Thoracic aorta (tissue), 2 donors: ENCODE measurements at places on chromosomes 2 and 18.

GRCh38 chr18:35432565-35433001, 55.4 kb upstream of the ZNF396 start:
- DNase-seq = no peak

DNA sequence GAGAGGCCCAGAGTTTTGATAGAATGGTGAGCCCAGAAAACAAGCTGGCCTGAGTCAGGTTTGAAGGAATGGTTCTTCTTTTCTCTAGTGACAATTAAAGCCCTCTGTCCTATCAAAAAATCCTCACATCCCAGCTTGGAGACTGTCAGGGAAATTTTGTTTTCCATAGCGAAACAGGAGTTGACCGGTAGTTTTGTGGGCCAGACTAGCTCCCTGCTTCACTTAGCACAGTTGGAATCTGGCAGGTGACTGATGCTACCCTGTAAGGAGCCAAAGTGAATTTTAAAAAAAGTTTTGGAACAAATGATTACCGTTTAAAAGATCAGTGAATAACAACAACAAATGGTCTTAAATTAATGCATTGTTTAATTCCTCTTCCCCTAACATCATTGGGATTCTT, 6.7 kb downstream of the NAB1 start:
- no peak for DNase-seq

- DNase-seq = no peak
These were observed 177.6 kb downstream of the BABAM2 start for GRCh38 chr2:28068088-28068487.

DNA sequence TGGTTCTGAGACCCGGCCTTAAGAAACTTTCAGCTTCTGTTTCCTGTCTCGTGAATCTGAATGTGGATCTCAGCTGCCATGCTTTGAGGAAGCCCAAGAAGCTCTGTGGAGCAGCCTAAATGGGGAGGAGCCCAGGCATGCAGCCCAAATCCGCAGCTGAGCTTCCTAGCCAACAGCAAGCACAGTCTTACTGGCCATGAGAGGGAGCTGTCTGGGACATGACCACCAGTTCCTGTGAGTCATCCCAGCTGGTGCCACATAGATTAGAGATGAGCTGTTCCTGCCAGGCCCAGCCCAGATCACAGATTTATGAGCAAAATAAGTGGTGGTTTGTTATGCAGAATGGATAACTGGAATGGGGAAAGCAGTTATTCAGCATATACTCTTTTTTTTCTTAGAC, 224.4 kb upstream of the APCDD1 start:
- DNase-seq = no peak

GRCh38 chr18:2459886-2460285, 111.4 kb downstream of the METTL4 start:
- no peak for DNase-seq

- no peak for DNase-seq
These were observed 37.8 kb upstream of the TMEM18 start for GRCh38 chr2:715038-715437.

DNA sequence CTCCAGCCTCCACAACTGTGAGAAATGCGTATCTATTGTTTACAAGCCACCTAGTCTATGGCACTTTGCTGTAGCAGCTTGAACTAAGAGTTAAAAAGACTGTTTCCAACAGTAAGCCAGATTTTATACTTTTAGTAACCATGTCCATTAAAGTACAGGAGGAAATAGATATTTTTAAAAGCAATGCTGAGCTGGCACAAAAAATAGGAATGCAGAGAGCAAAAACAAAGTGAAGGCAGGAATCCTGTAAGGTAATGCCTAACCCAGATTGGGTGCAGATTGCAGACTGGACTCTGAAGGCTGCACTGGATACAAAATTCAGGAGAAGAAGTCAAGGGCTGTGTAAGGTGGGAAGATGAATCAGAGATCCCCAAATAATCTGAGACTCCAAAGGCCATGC, 55.5 kb downstream of the SH3YL1 start:
- DNase-seq = no peak

- DNase-seq = no peak
These were observed 280.6 kb downstream of the PTGR3 start for GRCh38 chr18:74928194-74928968.

GRCh38 chr2:240480834-240481623, 45.6 kb downstream of the GPC1 start:
- no peak for DNase-seq

DNA sequence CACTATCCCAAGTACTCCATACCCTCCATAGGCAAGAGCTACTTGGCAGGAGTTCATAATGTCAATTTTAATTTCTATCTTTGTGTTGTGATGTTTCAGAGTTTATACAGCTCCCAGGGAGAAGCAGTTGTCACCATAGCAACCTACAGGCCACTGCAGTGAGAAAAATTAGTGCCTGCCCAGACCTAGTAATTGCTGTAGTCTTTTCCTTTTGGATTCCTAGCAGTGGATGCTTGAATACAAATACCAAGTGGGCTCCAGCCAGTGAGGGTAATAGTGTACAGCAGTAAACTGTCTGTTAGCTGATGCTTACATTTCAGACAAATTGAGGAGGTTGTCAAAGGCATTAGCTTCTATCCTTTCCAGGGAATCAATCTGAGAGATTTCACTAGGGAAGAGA, 26.7 kb downstream of the LHCGR start:
- DNase-seq = no peak

DNA sequence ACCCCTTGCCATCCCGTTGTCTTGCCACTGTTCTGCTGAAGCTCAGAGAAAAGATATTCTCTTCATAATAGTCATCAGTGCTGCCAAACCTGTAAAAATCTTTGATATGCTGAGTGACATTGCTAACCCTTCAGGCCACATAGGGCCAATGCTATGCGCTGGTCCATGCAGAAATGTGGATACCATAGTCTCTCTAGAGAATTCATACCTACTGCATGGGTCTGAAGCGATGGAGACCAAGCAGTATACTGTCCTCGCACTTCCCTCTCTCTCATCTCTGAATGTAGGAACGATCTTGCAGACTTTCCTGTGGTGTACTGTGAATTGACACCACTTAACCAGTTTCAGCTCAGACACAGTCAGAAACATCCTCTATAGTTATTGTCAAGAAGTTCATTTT, 17.9 kb upstream of the ANKRD44 start:
- no peak for DNase-seq

DNA sequence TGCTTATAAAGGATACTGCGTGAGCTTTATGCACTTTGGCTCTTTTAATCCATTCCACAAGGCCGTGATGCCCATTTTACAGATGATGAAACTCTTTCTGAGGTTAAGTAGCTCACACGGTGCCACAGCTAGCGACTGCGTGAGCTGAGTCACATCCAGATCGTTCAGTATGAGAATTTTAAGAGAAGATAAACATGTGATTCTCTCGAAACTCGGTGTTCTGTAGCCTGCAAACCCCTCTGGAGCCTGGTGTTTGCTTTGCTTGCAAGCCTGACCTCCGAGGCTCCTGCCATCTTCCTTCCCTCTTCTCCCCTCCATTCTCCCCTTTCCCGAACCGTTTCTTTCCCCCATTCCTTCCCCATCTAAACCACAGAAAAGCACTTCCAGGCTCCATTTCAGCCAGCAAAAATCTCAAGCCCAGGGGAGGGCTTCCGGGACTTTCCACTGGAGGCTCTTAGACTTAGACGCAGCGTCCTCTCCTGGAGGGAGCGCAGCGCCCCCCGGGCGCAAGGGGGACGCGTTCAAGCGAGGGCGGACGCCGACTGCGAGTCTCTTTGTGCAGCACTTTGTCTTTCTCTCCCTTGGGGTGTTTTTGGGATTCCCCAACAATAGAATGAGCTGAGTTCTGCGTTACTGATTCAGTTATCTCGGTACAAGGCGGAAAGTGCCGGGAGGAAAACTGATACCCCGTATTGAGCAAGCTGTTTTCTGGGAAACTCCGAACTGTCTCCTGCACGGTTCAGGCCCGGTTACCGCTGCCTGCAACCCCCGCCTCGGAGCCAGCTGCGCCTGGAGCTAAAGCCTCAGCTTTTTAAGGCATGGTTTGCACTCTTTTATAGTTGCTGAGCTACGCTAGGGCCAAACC, 38.0 kb downstream of the CYP1B1 start:
- no peak for DNase-seq

DNA sequence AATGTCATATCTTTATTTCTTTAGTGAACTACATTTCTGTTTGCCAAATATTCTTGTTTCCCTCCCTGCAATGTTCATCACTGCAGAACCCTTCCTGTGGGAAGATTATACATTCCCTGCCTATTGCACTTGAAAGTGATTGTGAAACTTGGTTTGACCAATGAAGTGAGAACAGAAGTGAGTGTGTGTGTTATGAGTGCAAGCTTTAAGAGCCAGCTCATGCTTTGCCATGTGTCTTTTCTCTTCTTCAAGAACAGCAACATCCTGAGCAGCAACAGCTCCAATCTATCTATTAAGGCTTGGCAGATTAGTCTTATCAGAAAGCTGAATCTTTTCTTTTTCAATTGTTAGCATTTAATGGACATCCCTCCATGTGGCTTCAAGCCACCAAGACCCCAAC, 42.0 kb upstream of the UBE2E3 start:
- no peak for DNase-seq

GRCh38 chr2:167424221-167424620, 535.9 kb downstream of the XIRP2 start:
- DNase-seq = no peak

GRCh38 chr2:62185475-62186155, 10.3 kb upstream of the B3GNT2 start:
- no peak for DNase-seq

DNA sequence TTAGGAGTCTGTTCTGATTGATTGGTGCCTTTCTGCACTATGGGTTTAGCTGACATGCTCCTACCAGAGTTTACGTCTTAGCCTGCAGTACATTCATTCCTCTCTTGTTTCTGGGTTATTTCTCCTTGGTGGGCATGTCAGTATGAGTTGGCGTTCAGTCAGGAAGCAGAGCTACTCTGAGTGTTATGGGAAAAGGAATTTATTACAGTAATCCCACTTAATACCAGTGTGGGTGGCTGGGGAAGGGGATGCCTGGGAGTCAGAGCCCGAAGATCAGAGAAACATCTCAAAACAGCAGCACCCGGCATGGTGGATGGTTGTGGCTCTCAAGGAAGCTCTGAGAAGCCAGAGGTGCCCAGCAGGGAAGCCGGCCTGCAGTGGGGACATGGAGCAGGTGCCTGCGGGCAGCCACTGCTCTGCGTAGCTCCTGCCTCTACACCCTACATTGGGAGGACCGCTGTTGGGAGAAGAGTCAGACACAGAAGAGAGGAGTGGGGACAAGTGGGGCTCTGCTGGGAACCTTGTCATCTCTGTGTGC, 48.9 kb downstream of the RAB31 start:
- DNase-seq = no peak

- DNase-seq = no peak
These were observed 148.8 kb downstream of the SMAD7 start for GRCh38 chr18:48801728-48802542.

DNA sequence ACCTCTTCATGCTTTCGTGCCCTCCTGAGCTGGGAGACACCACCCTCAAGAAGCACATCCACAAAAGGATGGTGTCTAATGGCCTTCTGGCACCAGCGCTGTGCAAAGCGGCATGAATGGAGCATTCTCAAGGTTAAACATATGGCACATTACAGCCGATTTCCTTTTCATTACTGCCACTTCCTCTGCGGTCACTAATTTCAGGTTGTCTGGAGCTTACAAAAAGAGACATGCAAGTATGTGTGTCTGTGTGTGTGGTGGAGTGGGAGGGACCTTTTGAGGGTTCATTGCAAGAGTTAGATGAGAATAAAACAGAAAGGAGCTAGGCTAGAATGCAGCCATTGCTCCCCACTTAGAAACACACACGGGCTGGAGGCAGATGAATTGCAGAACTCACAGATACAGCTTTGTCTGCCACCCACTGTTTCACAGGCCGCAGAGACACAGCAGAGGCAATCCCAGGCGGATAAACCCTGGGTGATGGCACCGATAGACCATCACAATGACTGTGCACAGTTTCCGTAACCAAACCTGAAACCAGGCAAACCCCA, 76.0 kb downstream of the TGIF1 start:
- DNase-seq = no peak

- DNase-seq = no peak
These were observed 20.0 kb downstream of the HDLBP start for GRCh38 chr2:241295326-241296095.

DNA sequence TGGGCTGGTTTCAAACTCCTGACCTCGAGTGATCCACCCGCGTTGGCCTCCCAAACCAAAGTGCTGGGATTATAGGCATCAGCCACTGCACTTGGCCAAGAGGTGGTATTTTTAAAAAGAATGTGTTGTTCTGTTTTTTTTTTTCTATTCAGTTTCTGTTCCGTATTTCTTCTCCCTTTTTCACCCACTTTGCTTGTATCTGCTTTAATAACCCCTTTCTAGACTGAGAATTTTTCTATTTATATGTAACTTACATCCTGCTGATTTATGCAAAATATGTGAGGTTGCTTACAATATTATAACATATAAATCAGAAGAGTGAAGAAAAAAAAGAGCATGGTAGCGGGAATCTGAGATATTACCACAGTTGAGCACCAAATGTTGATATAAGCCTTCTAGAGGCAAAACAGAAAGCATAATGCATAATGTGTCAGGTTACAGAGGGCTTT, 17.2 kb upstream of the LYPD6B start:
- DNase-seq = no peak

GRCh38 chr18:58915006-58915799, 50.5 kb downstream of the ZNF532 start:
- DNase-seq = no peak

GRCh38 chr2:128644718-128645256, 326.1 kb upstream of the HS6ST1 start:
- DNase-seq = no peak

DNA sequence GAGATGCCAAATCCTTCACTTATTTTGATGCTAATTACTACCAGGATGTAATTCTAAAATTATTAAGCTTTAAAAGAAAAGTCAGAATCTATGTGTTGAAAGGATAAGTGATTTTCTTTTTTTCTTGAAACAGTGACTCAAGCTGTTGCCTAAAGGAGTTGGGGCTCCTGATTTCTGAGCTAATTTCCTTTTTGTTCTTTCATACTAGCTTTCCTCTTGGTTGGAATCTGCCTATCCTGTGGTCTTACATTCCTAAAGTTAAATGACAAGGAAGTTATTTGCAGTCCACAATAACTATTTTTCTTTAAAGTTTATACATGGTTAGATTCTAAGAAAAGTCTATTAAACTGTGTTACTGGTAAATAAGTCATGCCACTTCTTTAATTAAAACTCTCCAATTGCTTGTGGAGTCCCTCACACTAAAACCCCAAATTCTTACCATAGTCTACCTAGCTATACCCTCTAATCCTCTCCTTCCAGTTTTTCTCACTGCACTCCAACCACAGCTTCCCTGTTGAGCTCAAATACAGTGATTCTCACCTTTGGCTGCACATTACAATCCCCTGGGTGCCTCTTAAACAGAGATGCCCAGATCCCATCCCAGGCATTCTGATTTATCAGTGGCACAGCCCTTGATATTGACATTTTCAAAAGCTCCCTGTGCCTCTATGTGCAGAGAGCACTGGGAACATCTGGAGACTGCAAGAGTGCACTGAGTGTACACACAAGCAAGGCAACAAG, 63.3 kb upstream of the EFEMP1 start:
- no peak for DNase-seq

DNA sequence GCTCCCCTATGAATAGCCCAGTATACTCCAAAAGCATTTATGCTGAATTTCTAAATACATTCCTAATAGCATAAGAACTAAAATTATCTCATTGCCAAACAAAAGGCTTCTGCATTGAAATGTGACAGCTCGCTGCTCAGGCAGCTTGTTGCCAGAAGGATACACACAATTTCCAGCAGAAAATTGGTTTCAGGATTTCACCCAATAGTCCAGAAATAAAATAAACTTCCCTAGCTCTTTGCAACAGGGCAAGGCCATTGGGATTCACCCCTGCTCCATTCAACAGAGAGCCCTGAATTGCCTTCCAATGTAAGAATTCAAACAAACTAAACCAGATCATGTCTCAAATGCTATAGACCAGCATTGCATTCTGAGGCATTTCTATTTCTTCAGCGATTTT, 70.7 kb downstream of the RBM43 start:
- DNase-seq = no peak
